ENCODE measurements at places on chromosomes 16 and 17. TPM values are rescaled to one million over a fixed set of nuclear protein-coding genes. Genes with fewer than 3 reads are reported as not detected.

Gene GPRC5B
- 14.0 TPM for total RNA-seq

Gene TRIM25
- 30.7 TPM for total RNA-seq

Gene ACSM3
- total RNA-seq = 0.90 TPM

Gene NPIPB6
- 0.30 TPM for total RNA-seq

Gene MYH1
- total RNA-seq = not detected

Gene CLEC3A
- total RNA-seq = not detected

Gene ZNF597
- total RNA-seq = 1.1 TPM

Gene SMIM5
- total RNA-seq = not detected

Gene KRTAP2-3
- total RNA-seq = not detected

Gene SEZ6L2
- 2.3 TPM for total RNA-seq

Gene KRT20
- not detected for total RNA-seq

Gene SLC35G6
- not detected for total RNA-seq

Gene ICAM2
- total RNA-seq = 1.8 TPM

Gene PPP1R1B
- 3.0 TPM for total RNA-seq

Gene NMT1
- 70.2 TPM for total RNA-seq

Gene SLC25A10
- 11.3 TPM for total RNA-seq

Gene ZNF469
- total RNA-seq = 0.23 TPM

Gene DNAH17
- not detected for total RNA-seq

Gene HAPSTR1
- total RNA-seq = 55.5 TPM
